ENCODE measurements at places on chromosomes 11 and 22.
A peak's percentile ranks its signal among the peaks of the same experiment; 100 is the strongest.

- peak; percentile 94 for DNase-seq
Measured at GRCh38 chr22:30435674-30436126, 10.1 kb downstream of the MTFP1 start.

GRCh38 chr11:23948851-23949250 lies 548.0 kb upstream of the LUZP2 start:
- no peak for DNase-seq

- no peak for DNase-seq
Measured at GRCh38 chr11:103536335-103536722, 427.1 kb downstream of the DYNC2H1 start.

DNA sequence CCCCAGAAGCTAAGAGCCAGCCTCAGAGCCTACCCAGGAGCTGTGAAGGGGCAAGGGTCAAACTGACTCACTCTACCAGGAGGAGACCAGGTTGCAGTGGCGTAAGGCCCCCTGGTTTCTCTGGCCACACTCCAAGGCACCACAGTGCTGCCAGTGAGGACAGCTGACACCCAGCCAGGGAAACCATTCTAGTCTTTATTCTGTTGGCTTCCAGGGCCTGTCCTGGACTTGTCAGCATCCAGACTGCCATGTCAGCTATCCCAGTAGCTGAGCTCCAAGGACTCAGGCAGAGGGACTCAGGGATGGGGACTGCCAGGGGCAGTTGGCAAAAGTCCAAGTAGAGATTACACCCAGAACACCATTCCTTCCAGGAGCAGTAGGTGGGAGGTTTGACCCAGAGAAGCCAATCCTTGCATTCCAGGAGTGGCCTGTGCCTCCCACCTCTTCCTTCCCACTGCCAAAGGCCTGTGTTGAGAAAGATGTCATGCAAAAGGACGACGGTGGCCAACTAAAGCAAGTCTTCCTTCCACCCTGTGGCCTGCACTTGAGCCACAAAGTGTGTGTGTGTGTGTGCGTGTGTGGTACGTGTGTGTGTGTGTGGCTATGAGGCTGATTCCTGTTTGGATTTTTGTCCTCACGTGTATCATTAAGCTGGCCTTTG lies 3.6 kb upstream of the MAPK8IP1 start:
- no peak for DNase-seq

GRCh38 chr11:99316776-99317520 lies 296.2 kb downstream of the CNTN5 start:
- no peak for DNase-seq

GRCh38 chr11:88414385-88414861 lies 76.9 kb upstream of the CTSC start:
- no peak for DNase-seq

DNA sequence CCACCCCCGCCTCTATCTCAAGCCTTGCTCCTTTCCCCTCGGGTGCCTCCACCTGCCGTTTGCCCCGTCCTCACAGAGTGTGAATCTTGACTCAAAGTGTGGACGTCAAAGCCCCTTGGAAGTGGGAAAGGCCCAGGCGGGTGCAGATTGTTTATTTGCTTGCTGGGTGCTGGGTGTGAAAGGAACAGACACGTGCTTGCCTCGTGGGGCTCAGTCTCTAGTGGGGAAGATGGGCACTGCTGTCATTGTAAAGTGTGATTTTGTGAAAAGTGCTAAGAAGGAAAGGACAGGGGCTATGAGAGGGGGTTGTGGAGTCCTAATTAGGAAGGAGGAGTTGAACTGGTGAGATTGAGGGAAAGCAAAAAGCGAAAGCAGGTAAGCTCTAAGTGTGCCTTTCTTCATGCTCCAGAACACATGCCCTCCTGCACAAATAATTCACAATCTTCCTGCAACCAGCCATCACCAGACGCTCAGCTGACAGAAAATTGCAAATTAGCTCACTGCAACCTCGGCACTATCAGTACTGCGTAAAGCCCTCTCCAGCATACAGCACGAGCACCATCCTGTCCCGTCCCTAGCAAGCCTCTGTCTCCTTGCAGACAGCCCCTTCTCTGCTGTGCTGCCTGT lies 9.7 kb upstream of the GCAT start:
- DNase-seq, result no peak

GRCh38 chr22:21866833-21867527 lies 465 bp downstream of the MAPK1 start:
- DNase-seq, result no peak

DNA sequence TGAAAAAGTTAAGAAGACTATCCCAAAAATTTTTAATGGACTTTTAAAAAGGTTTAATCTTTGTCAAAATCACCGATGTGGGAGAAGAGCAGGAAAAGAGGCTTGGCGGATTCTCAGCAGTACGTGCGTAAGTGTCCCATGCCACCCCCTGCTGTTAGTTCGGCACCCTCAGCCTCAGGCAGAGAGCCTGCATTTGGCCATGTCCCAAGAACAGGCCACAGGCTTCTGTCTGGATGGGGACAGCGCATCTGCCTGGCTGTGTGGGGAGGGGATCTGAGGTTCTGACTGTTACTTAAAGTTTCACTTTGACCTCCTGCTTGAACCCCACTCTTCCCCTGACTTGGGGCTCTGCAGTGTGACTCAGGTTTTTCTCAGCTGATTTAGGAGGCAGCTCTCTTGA lies 35.3 kb downstream of the EXT2 start:
- no peak for DNase-seq

GRCh38 chr11:3177931-3178330 lies 12.8 kb upstream of the OSBPL5 start:
- DNase-seq, result no peak

DNA sequence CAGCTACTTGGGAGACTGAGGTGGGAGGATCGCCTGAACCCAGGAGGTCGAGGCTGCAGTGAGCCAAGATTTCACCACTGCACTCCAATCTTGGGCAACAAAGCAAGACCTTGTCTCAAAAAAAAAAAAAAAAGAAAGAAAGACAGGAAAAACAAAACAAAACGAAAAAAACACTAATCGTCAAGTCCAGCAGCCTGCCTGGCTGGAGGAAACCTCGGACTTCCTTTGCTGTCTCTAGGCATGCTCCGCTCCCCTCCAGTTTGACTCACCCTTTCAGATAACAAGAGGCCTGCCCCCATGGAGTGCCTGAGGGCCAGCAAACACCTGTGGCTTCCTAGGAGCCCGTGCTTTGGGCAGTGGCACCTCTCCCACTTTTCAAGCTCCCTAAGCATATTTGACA lies 28.8 kb upstream of the CHKA start:
- DNase-seq, result no peak

DNA sequence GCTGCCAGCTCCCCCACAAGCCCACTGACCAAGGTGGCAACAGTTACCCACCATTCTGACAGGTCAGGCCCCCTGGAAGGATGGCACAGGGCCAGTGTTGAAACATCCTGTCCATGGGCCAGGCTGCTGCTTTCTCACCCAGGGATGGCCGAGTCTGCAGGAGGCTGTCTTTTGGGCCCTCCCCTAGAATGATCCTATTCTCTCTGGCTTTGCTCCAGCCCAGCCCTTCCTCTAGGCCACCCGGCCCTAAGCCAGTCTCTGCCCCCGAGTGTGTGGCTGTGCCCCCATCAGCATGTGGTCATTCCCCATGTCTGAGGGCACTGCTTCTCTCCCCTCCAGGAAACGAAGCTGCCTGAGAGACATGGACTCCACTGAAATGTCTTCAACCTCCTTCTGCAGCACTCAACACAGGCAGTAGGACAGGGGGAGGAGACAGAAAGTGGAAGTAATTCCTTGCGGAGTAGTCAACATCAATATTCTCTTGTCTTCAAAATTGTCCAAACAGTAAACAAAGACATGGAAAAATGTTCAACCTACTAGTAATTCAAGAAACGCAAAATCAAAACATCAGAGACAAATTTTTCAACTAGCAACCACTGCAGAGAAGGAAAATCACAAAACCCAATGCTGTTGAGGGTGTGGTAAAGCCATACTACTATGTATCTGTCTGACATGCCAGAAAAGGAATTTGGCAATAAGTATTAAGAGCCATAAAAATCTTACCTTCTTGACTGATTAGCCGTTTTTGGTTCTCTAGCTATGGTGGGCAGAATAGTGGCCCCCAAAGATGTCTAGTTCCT lies 5.1 kb upstream of the SCARF2 start:
- no peak for DNase-seq

DNA sequence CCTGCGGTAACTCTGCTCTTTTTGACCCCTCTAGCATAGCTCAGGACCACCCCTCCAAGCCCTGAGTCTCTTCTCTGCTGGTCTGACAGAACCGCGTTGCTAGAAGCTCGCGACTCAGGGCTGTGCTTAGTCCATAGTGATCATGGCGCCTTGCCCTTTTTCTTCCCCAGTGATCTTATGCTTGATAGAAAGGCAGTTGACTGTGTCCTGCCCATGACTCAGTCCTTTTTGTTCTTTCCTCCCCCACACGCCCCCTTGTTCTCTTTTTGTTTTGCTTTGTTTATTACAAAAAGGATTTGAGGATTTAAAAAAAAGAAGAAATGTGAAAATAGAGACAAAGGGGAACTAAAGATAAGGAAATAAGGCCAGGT lies 17.5 kb downstream of the IL17RA start:
- no peak for DNase-seq

DNA sequence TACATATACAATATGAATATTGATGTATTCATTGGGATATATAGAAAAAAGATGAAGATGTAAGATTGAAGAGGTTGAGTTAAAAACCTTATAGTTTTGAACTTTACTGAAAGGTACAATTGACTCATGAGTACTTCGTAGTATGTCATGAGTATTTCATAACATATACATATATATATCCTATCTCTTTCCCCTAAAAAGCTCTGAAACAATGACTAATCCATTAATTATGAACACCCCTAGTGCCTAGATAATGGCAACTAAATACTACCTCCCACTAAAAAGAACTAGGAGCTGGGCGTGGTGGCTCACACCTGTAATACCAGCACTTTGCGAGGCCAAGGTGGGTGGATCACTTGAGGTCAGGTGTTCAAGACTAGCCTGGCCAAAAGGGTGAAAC lies 31.5 kb downstream of the SLC35F2 start:
- no peak for DNase-seq
